ENCODE measurements at places on chromosomes 6 and 20. TPM values are rescaled to one million over a fixed set of nuclear protein-coding genes. Genes with fewer than 3 reads are reported as not detected.

The CYP39A1 gene
- 0.59 TPM for total RNA-seq

The TNFRSF21 gene
- total RNA-seq, result 39.1 TPM

DNA sequence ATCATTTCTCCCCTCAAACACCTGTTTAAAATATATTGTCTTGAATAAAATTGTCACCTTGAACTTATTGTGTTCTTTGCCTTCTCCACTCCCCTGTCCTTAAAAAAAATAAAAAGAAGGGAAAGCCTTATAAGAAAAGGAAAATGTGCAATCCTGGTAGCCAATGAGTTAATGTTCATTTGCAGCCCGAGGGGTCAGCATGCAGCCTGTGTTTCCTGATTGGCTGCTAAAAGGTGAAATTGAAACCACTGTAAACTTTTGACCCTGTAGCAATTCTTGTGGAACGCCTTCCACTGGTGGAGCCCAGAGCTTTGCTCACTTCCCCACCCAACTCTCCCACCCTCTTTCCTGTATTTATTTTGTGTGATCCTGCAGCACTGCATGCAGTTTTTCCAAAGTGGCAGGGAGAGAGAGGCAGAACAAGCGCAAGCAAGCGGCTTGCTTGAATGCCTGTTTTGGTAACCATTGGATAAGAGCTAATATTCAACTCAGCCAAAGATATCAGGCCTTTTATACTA is 74.9 kb downstream of the NCOA3 start:
- DNase-seq, result no peak

DNA sequence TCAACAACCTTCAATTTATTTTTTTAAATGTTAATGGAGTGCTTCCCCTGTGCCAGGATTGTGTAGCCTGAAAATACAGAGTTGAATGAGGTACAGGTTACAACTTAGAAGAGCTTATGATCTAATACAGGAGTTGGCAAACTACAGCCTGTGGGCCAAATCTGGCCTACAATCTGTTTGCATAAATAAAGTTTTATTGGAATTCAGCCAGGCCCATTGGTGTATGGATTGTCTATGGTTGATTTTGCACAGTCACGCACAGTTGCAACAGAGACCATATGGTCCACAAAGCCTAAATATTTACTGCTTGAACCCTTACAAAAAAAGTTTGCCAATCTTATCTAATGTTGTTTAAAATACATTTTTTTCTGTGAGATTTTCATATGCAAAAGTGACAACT is 177.3 kb upstream of the CCN2 start:
- DNase-seq, result no peak

DNA sequence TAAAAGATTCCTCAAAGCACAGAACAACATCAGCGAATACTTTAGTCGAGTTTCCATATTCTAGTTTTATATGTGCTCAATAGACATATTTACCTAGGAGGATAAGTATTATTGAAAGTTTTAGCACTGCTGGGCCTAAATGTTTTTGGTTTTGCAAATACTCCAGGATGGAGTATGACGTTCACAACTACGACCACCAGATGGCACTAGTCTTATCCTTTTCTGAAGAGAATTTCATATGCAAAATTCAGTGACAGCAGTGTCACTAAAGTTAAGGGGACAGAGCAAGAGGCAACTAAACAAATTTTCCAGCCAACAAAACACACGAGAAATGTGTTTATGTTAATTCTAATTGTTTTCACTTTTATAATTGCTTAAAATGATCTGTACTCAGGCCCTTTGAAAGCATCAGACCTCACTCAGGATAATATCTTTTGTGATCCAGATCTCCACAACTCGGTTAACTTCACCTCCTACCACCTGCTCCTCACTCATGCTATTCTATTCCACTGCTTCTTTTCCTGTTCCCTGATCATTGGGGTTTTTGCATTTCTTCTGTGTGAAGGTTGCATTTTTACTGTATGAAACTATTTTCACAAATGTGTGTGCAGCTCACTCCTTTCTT is 220.8 kb downstream of the TRDN start:
- peak; percentile 38 for DNase-seq

DNA sequence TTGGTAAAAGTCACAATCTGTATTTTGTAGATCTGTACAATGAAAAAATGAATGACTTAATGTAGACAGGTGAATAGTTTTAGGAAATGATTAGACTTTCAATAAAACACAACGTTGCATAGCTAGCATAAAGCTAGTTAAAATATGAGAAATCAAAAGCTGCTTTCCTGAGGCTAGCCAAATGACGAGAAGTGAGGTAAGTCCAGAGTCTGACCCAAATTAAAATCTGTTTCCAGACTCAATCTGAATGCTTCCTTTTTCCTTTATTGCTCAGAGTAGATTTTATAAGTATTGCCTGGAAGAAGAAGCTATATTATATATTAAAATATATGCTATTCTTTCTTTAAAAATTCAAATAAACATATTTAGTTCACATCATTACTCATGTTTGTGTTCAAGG is 615.4 kb downstream of the CD109 start:
- DNase-seq, result no peak
